Stimulated activated CD4-positive, alpha-beta T cell treated with anti-CD3 and anti-CD28 coated beads, Interleukin-12 subunit alpha, Interleukin-12 subunit beta, amount 100 ng/mL, for 48 hours (primary cell): ENCODE measurements at places on chromosomes 3 and 15.
A peak's percentile ranks its signal among the peaks of the same experiment; 100 is the strongest.

GRCh38 chr3:98529856-98530459 is 1.8 kb upstream of the GPR15 start:
- no peak for DNase-seq

- no peak for DNase-seq
Measured at GRCh38 chr3:30493911-30494311, 112.5 kb upstream of the TGFBR2 start.

GRCh38 chr3:41940393-41940792 is 21.5 kb downstream of the ULK4 start:
- no peak for DNase-seq

GRCh38 chr15:42403389-42403788 is 44.1 kb downstream of the CAPN3 start:
- no peak for DNase-seq

GRCh38 chr3:71492566-71492965 is 91.0 kb downstream of the FOXP1 start:
- no peak for DNase-seq

GRCh38 chr3:156317462-156318074 is 197.2 kb downstream of the KCNAB1 start:
- no peak for DNase-seq

GRCh38 chr3:59308684-59309083 is 258.9 kb upstream of the CFAP20DC start:
- no peak for DNase-seq

DNA sequence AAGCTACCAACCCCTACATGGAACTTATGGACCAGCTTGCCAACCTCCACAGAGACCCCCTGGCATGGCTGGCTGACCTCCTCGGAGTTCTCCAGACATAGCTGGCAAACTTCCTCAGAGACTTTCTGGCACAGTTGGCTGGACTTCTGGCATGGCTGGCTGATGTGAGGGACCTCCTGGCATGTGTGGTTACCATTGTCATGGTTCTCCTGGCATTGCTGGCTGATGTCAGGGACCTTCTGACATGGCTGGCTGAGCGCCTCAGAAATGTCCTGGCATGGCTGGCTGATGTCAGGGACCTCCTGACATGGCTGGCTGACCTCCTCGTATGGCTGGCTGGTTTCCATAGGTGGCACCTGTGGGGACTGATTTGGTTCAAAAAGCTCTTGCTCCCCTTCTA is 17.5 kb downstream of the MAP1A start:
- DNase-seq: no peak

GRCh38 chr3:114290911-114291901 is 2.6 kb upstream of the TIGIT start:
- DNase-seq: peak; percentile 86

- no peak for DNase-seq
Measured at GRCh38 chr3:8069471-8069870, 432.2 kb upstream of the LMCD1 start.
